ENCODE measurements at places on chromosomes 1 and 21.

GRCh38 chr1:106555571-106555970, 500.9 kb upstream of the PRMT6 start:
- no peak for DNase-seq

DNA sequence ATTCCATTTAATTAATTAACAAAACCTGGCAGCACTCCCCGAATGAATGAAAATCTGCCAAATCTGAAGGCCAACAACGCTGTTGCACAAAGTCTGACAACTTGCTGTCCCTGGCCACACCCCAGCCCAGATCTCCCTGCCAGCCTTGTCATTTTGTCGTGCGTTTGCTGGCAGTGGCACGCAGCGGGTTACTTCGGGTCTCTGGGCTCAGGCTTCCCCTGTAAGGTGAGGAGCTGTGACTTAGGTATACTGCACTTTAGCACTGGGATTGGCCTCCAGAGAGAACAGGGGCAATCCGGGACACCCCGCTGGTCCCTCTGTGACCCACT, 34.3 kb upstream of the SIM2 start:
- no peak for DNase-seq

- peak; percentile 92 for DNase-seq
Measured at GRCh38 chr1:112390775-112391602, 5.0 kb upstream of the CTTNBP2NL start.

GRCh38 chr1:34697818-34698217, 57.0 kb upstream of the GJB5 start:
- DNase-seq = no peak

DNA sequence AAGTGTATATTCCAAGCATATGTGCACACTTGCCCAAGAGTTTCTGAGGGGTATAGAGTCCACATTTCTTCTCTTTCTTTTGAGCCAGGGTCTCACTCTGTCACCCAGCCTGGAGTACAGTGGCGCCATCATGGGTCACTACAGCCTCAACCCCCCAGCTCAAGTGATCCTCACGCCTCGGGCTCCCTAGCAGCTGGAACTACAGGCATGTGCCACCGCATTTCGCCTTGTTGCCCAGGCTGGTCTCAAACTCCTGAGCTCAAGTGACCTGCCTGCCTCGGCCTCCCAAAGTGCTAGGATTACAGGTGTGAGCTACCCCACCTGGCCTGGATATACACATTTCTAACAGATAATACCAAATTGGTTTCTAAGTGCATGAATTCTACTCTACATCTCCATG, 17.1 kb upstream of the SRP9 start:
- no peak for DNase-seq

DNA sequence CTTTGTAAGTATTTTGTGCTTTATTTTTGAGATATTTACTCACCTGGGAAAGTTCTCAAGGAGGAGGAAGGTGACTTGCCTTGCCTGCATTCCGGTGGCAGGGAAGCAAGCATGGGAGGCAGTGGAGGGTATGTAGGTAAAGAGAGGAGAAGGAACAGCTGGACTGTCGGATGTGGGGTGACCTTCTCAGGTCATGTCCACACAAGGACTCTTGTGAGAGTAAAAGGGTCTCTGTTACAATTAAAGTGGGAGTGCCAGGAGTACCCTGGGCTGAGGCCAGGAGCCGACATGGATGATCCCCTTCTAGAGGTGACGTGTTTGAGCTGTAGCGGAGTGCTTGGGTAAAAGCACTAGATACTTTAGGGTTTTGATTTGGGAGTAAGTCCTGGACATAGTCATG, 25.0 kb downstream of the UBE4B start:
- no peak for DNase-seq

DNA sequence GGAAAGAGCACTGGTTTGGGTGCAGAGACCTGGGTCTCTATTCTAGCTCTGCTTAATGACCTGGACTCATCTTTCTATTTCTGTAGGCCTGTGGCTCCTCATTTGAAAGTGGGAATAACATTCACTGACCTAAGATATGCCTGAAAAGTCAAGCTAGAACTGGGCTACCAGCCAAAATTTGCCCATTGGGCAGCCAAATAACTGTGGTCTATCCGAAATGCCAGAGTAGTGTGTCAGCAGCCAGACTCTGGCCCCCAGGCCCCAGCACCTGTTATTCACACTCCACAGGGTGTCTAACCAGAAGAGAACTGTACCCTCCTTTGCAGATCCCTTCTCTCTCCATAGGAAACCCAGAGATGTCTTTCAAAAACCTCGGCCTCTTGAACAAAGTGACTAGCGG, 12.6 kb downstream of the DAB1 start:
- DNase-seq = no peak

- no peak for DNase-seq
Measured at GRCh38 chr1:64664299-64664698, 80.6 kb upstream of the RAVER2 start.

- DNase-seq = no peak
Measured at GRCh38 chr1:210625715-210626114, 297.0 kb downstream of the HHAT start.

- no peak for DNase-seq
Measured at GRCh38 chr1:97004743-97005142, 283.2 kb downstream of the PTBP2 start.

- no peak for DNase-seq
Measured at GRCh38 chr1:9466780-9467758, 72.2 kb upstream of the SLC25A33 start.
